MM.1S (cell line): ENCODE measurements at places on chromosomes 1 and 21.

DNA sequence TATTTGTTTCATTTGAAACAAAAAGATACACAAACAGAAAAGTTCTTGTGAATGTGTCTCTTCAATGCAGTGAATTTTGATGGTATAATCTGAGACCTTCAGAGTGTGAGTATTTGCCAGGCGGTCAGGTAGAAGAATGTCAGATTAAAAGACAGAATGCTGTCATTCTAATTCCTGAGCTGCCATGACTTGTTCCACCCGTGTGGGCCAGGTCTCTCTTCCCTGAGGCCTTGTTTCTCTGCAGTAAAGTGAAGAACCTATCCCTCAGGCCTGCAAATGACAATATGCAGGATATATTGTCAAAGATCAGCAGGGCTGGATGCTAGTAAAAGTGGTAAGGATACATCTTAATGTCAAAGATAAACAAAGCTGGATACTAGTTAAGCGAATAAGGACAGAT, 111.4 kb downstream of the ZP4 start:
- DNase-seq: no peak

GRCh38 chr1:46485564-46486431, 3.8 kb upstream of the DMBX1 start:
- DNase-seq: no peak

DNA sequence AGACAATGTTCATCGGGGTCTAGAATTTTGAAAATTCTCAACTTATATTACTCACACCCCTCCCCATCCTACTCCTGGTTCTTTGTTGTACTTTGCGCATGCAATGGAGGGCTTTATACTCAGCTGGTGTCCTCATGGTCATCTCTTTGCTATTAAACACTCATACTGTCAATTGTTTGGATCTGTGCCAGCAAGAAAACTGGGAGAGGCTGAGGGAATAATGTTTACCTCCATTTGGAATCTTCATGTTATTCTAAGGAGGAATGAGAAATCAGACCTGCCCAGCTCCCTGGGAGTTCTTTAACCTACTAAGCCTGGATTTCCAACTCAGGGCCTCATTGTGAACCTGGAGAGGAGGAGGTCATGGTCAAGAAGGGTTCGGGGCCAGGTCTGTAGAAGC, 143.9 kb upstream of the DNAH14 start:
- DNase-seq: no peak

- no peak for DNase-seq
Observed at GRCh38 chr1:205429762-205430695, 8.2 kb upstream of the LEMD1 start.

DNA sequence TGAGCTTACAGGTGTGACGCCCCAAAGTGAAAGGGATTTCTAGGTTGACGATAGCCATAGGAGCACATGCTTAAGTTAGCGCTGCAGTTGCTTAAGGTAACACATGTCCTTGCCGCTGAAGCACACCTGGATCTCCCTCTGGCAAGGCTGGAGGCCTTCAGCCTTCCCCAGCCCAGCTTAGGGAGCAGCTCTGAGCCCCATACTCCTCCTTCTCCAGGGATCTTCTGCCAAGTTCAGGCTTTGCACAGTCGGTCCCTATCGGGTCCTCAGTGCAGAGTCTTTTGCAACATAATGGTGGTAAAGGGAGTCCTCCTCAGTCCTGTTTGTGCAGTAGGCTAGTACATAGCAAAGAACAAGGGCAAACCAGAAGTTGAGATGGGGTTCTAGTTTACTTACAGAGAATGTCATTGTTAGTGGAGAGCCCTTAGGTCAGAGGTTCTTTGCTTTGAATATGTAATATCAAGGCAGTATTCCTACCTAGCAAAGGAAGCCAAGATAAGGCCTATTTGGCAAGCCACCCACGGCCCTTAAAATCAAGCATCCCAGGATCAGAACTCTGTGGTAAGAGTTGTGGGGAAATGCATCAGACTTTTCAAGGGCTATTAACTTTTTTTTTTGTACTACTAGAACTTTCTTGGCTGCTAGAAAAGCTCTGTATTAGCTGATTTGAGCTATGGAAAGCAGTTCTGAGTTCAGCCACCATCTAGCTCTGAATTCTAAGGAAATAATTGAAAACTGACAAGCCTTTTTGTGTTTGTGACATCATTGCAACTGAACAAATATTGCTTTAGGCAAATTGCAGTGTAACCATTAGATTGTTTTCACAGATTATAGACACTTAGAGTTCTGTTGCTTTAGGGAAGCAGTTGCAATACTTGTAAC, 1.4 kb downstream of the EVA1C start:
- no peak for DNase-seq

- no peak for DNase-seq
Observed at GRCh38 chr1:97660431-97661105, 260.3 kb downstream of the DPYD start.

DNA sequence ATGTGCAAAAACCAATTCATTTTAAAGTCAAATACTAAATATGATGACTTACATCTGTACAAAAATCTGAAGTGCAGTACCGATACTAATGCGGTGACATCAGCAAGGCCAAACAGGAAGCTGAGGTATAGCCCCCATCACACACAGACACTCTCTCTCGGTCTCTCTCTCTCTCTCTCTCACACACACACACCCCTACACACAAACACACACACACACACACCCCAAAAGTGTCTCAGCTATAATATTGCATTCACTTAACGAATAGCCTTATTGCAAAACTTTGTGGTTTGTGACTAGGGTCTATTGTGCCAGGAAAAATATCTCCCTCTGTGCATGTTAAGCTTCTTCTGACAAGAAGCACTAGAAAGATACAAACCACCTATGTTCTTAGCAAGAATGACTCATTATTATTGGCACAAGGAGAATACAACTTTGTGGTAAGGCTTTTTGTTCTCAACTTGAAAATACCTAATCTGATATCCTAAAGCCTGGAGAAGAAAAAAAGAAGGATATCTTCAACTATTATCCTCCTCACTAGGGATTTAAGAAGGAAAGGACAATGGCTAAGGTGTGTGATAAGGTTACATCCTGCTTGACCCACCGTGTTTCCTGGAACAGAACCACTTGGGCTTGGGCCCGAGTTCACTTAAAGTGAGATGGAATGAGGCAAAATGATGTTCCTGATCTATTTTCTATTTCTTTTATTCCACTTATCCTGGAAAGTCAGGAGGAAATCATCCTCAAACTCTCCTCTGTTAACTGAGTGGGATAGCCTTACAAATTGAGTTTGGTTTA, 107.1 kb downstream of the NIBAN1 start:
- DNase-seq: peak; percentile 57

- DNase-seq: no peak
Observed at GRCh38 chr1:1114431-1114830, 1.5 kb downstream of the C1orf159 start.

- DNase-seq: peak; percentile 18
Observed at GRCh38 chr1:43274125-43274803, 4.5 kb downstream of the TMEM125 start.

- DNase-seq: no peak
Observed at GRCh38 chr1:186994897-186995296, 166.1 kb downstream of the PLA2G4A start.

DNA sequence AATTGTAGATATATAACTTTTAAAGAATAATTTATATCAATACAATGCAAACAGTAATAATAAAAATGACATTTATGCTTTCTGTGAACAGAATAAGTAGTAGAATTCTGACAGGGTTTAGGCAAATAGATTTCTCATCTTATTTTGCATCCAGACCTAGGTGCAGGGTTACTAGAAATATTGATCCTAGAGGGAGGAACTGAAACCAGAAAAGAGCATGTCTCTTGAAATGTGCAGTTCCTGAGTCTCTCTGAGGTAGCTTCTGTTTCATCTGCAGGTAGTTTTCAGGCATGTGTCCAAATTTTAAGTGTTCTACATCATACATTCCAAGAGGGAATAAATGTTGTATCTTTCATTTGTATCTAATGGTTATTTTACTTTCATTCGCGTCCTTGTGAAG, 631.9 kb upstream of the ADGRL4 start:
- DNase-seq: no peak

DNA sequence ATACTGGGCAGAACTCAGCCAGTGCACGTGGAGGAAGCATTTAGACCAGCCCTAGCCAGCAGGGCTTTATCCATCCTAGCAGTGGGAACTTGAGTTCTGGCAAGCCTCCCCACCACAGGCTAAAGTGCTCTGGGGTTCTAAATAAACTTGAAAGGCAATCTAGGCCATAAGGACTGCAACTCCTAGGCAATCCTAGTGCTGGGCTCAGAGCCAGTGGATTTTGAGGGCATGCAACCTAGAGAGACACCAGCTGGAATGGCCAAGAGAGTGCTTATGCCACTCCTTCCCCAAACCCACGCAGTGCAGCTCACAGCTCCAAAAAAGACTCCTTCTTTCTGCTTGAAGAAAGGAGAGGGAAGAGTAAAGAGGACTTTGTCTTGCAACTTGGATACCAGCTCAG, 70.5 kb upstream of the APOBEC4 start:
- DNase-seq: no peak

- DNase-seq: no peak
Observed at GRCh38 chr1:65222340-65222940, 74.4 kb downstream of the AK4 start.

DNA sequence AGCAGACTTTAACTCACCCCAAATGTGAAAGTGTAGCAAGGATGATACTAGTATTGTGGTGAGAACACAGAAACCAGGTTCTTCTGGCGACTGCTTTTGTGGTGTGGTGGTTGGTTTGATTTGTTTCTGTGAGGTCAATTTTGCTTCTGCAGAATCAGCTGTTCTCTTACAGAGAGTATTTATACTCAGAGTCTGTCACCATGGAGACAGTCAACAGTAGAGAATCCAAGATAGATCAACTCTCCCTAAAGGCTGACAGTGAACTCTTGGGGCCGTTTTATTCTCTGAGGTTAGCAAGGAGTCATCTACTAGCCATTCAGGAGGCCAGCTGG, at the start of gene CFAP107:
TSS of gene CFAP107 (plus strand) at position 209 of the 332 bp plus-strand sequence. CDS start 231 bp downstream, outside the sequence.
- DNase-seq: peak; percentile 87

- no peak for DNase-seq
Observed at GRCh38 chr1:240511789-240512188, 100.2 kb downstream of the GREM2 start.

GRCh38 chr1:12142891-12143630, 23.7 kb upstream of the TNFRSF1B start:
- no peak for DNase-seq

DNA sequence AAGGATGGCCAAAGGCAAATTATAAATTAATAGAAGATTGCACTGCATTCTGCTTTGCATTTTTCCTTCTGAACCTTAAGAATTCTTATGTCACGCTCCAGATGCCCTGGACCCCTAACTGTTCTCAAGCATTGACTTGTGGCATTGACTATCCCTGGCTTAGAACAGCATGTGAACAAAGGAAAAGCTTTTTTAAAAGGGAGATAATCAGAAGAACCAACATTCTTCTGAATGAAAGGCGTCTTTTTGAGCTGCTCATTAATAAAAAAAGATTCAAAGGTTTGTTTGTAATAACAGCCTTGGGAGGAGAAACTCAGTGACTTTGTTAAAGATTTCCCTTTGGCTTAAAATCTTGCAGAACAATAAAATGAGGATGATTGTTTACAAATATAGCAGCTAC, 105.5 kb downstream of the TNNI3K start:
- DNase-seq: no peak
